ENCODE measurements at places on chromosomes 3 and 15. TPM values are rescaled to one million over a fixed set of nuclear protein-coding genes. Genes with fewer than 3 reads are reported as not detected.

WDR93 gene
- 0.18 TPM for total RNA-seq

ARL6 gene
- 4.5 TPM for total RNA-seq

PPP1R14D gene
- total RNA-seq = not detected

FGF7 gene
- total RNA-seq = not detected

LMAN1L gene
- not detected for total RNA-seq

P2RY14 gene
- not detected for total RNA-seq

PLSCR5 gene
- not detected for total RNA-seq

CLASP2 gene
- total RNA-seq = 13.2 TPM

DUOX1 gene
- total RNA-seq = not detected

PARP14 gene
- 9.1 TPM for total RNA-seq

MST1R gene
- total RNA-seq = 5.4 TPM

EPHB1 gene
- total RNA-seq = not detected

ATP13A4 gene
- total RNA-seq = not detected

TIMP4 gene
- total RNA-seq = 13.0 TPM

TMEM40 gene
- total RNA-seq = 0.52 TPM

SPCS1 gene
- total RNA-seq = 168 TPM

RASSF1 gene
- total RNA-seq = 19.9 TPM

ARL8B gene
- 71.0 TPM for total RNA-seq

MESP2 gene
- 0.30 TPM for total RNA-seq

CRABP1 gene
- 1.3 TPM for total RNA-seq

PLSCR2 gene
- total RNA-seq = not detected

PAK6 gene
- 0.65 TPM for total RNA-seq

TMC3 gene
- not detected for total RNA-seq

PCLAF gene
- 163 TPM for total RNA-seq

BMF gene
- 1.6 TPM for total RNA-seq

BLM gene
- 11.9 TPM for total RNA-seq

CD96 gene
- total RNA-seq = not detected

PLA2G4E gene
- not detected for total RNA-seq

DPH3 gene
- 25.2 TPM for total RNA-seq

IQCF5 gene
- total RNA-seq = not detected

C3orf49 gene
- total RNA-seq = not detected

TTLL13 gene
- not detected for total RNA-seq

GLDN gene
- total RNA-seq = not detected

KNG1 gene
- not detected for total RNA-seq

GPR149 gene
- total RNA-seq = not detected

DCP1A gene
- total RNA-seq = 7.7 TPM

LRTM1 gene
- not detected for total RNA-seq

RCCD1 gene
- total RNA-seq = 31.1 TPM

RTP1 gene
- total RNA-seq = not detected

DMXL2 gene
- total RNA-seq = 20.3 TPM

ANKRD34C gene
- not detected for total RNA-seq

ADAMTS17 gene
- total RNA-seq = 0.13 TPM

ECE2 gene
- total RNA-seq = not detected

SGO1 gene
- 16.3 TPM for total RNA-seq

PEX11A gene
- total RNA-seq = 8.7 TPM

LRRC31 gene
- total RNA-seq = not detected

GOLGA8J gene
- total RNA-seq = 0.10 TPM

WDR53 gene
- total RNA-seq = 9.9 TPM

ZNF619 gene
- 1.9 TPM for total RNA-seq

CAPN7 gene
- total RNA-seq = 28.7 TPM

GUCA1C gene
- not detected for total RNA-seq

P2RY1 gene
- 0.47 TPM for total RNA-seq

SLC24A5 gene
- total RNA-seq = not detected

SLC9C1 gene
- not detected for total RNA-seq

MELTF gene
- total RNA-seq = 52.2 TPM

CDHR4 gene
- 0.21 TPM for total RNA-seq

FBXO40 gene
- total RNA-seq = not detected

Measured in A549 treated with GW870086 at 1 μM for 4 hours (cell line).